ENCODE measurements at places on chromosomes 6 and 20. TPM values are rescaled to one million over a fixed set of nuclear protein-coding genes. Genes with fewer than 3 reads are reported as not detected.

DNA sequence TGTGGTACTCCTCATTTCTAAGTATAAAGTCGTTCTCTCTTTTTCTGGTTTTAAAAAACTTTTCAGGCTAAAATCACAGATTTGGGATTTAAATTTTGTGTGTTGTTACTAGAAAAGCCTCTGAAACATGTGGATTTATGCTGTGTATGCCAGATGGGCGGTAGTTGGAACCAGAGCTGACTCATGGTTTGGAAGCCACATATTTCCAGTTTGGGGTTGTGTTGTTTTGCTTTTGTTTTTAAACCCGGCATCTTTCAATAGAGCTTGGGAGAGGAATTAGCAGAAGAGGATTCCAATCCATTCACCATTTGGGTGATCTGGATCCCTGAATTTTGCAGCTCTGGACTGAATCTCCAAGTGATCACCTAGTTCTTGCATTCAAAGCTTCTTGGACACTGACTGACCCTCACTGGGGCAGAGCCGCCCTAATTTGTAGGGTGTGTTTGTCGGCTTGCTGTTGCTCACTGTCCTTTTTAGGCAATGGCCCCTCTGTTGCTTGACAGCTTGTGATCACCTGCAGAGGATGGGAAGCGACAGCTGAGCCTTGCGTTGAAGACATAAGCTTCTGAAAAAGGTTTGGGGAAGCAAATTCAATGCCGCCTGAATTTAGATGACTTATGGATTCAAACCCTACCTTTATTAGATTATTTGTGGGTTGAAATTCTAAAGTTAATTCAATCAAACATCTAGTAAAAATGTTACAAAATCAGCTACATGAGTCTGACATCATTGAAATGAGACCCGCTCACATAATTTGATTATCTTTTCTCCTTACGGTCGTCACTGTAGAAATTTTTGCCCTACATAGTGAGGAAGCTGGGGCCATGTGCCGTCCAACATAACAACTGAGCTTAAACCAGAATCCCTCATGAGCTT lies 79.9 kb upstream of the CD83 start:
- no peaks in the 10 kb centered on the region for H3K36me3 ChIP-seq
- H3K4me3 ChIP-seq = no peak overlapping the region
- no peaks in the 10 kb centered on the region for H3K4me1 ChIP-seq
- DNase-seq = no peak
- no peak overlapping the region for H3K27ac ChIP-seq

DNA sequence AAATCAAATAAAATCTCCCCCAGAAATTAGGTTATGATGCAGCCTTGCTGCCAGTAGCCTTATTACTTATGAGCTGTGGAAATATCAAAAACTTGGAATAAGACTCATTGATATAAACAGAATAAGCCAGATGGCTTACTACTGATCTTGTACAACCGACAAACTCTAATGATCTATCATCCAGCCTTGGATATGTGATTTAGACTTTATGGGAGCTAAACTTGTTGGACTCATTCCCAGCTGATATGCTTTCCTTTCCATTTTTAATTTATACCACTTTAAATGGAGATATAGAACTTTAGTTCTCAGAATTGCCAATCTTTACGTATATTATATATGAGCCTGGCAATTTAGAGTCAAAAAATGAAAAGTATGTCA lies 5.0 kb downstream of the UST start:
- H3K4me3 ChIP-seq = no peak overlapping the region
- DNase-seq = no peak
- peaks cover 11% of the 10 kb centered on the region for H3K4me1 ChIP-seq
- no peak overlapping the region for H3K27ac ChIP-seq
- peaks cover 14% of the 10 kb centered on the region for H3K27me3 ChIP-seq

GRCh38 chr6:159168536-159169192 lies 536 bp upstream of the FNDC1 start:
- peaks cover 26% of the 10 kb centered on the region for H3K4me1 ChIP-seq
- H3K27me3 ChIP-seq = peaks cover 95% of the 10 kb centered on the region
- peak overlapping the region; percentile 41 for H3K27ac ChIP-seq
- H3K4me3 ChIP-seq = peak overlapping the region; percentile 63

Gene ADGRF1
- total RNA-seq = not detected

DNA sequence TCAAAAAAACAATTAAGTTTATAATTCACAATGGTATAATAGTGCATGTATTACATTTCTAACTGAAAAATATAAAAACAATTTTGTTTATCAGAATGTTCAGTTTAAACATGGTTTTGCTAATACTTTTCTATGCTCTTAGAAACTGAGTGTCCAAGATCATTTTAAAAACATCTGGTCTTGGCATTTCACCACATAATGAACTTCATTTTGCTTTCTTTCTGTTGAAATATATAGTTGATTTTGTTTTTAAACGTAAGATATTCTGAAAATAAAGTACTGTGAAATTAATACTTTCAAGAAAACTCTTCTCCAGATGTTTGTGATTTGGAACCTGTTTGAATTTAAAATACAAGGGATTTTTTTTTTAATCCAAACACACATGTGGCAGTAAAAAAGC lies 264.4 kb downstream of the COL12A1 start:
- no peak overlapping the region for H3K4me3 ChIP-seq
- H3K4me1 ChIP-seq = no peaks in the 10 kb centered on the region
- no peaks in the 10 kb centered on the region for H3K36me3 ChIP-seq

Gene PSORS1C2
- total RNA-seq = not detected

DNA sequence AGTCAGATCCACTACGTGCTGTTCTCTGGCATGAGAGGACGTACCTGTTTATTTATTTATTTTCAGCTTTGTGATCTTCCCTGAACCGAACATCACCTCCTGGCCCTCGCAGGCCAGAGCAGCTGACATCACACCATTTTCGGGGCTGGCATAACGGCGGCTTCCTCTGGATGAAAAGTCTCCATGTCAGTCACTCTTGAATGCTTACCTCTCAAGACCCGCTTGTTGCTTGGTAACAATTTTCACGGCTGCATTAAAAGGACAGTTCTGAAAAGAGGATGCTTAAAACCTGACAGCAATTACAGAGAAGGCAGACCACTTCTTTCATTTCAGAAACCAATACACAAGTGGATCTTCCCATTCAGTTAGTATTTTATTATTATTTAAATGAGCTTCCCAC lies 159.8 kb upstream of the CDH4 start:
- H3K36me3 ChIP-seq = no peaks in the 10 kb centered on the region
- H3K4me1 ChIP-seq = no peaks in the 10 kb centered on the region
- DNase-seq = no peak
- peaks cover 22% of the 10 kb centered on the region for H3K27me3 ChIP-seq
- no peak overlapping the region for H3K4me3 ChIP-seq

- no peak overlapping the region for H3K27ac ChIP-seq
- no peaks in the 10 kb centered on the region for H3K36me3 ChIP-seq
- peaks cover 100% of the 10 kb centered on the region for H3K27me3 ChIP-seq
- H3K4me1 ChIP-seq = peaks cover 19% of the 10 kb centered on the region
- no peak for DNase-seq
- peak overlapping the region; percentile 63 for H3K4me3 ChIP-seq
Measured at GRCh38 chr20:46021361-46022359, 7.4 kb upstream of the SLC12A5 start.

Gene CLPSL2
- not detected for total RNA-seq

DNA sequence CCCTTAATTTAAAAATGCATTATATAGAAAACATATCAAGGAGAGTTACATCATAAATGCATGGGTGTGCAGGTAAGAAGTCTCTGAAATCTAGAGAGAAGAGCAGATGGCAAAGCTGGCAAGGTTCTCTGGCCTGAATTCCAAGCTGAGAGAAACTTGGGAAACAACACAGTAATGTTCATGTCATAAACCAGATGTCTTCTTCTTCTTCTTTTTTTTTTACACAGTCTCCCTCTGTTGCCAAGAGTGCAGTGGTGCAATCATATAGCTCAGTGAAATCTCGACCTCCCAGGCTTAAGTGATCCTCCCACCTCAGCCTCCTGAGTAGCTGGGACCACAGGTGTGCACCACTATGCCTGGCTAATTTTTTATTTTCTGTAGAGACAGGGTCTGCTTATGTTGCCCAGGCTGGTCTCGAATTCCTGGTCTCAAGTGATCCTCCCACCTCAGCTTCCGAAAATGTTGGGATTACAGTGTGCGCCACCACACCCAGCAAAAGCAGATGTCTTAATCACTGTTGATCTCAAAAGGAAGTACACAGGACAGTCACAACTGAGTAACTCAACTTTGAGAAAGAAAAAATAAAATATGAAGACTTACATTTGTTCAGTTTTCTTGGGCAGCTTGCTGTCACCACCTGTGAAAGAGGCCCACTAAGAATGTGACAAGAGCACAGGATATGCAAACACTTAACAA lies 77.3 kb downstream of the DNAAF9 start:
- no peak for DNase-seq
- peaks cover 67% of the 10 kb centered on the region for H3K36me3 ChIP-seq

DNA sequence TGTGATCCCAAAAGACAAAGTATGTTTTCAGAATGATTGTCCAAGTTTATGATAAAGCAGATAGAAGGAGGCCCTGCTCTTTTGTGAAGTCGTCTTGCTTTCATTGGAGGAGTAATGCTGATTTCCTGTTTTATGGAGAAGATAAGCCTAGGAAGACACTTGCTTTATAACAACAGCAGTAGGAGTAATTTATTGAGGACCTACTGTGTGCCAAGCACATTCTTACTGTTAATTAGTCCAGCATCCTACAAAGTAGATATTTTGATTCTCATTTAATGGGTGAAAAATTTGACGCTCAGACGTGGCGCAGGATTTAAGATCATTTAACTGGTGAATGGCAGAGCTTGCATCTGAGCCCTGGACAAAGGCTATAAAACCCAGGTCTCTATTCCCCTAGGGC lies 87.6 kb downstream of the ZDHHC14 start:
- DNase-seq = no peak
- no peaks in the 10 kb centered on the region for H3K27me3 ChIP-seq
- no peak overlapping the region for H3K27ac ChIP-seq

GRCh38 chr6:103284835-103285234 lies 1574.9 kb downstream of the HACE1 start:
- DNase-seq = no peak
- no peak overlapping the region for H3K27ac ChIP-seq
- H3K27me3 ChIP-seq = no peaks in the 10 kb centered on the region
- no peaks in the 10 kb centered on the region for H3K4me1 ChIP-seq
- no peaks in the 10 kb centered on the region for H3K36me3 ChIP-seq

DNA sequence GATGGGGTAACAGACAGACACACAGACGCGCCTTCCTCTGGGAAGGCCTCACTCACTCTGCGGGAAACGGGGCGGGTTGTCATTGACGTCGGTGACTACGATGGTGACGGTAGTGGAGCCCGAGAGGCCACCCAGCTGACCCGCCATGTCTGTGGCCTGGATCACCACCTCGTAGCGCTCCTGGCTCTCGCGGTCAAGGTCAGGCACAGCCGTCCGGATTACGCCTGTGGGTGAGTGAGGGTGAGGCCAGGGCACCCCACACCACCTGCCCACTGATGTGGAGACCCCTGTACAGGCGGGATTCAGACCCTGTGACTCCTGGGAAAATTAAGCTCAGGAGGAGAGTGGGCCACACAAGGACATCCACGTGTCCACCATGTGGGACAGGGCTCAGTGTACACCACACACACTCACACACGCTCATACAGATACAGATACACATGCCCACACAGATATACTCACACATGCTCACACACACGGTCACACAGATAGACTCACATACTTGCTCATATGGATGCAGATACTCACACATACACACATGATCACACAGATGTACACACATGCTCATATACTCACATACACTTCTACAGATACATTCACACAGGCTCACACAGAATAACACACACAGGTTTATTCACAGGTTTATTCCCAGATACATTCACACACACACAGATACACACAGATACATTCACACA lies 91.4 kb downstream of the CDH22 start:
- peak overlapping the region; percentile 64 for H3K27ac ChIP-seq
- peaks cover 11% of the 10 kb centered on the region for H3K27me3 ChIP-seq

DNA sequence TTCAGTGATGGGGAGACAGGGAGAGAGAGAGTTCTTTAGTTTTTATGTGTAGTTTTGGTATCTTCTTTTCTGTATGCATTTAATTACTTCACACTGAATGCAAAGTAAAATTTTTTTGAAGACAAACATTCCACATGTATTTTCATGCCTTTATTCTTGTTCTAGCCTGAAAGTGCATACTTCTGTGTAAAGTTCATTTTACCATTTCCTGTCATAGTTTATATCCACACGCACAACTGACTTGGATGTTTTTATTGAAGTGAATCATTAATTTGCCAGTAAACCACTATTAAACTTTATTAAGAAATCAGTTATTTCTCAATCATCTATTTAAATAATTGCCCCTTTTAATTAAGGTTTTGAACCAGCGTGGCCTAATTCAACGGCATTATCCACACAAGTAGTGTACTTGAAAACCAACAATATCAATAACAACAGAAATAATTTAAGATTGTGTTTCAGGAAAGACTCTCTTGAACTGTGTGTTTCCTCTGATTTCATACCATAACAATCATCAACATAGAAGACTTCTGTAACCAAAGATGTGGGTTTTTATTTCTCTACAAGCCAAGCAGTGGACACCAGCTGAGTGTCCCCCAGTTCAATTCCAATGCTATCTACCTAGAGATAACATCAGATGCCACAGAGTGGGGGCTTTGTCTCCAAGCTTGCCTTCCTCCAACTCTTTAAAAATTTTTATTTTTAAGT lies 512.7 kb upstream of the JAG1 start:
- no peak overlapping the region for H3K4me3 ChIP-seq
- H3K36me3 ChIP-seq = no peaks in the 10 kb centered on the region
- H3K27ac ChIP-seq = no peak overlapping the region
- H3K4me1 ChIP-seq = no peaks in the 10 kb centered on the region
- H3K27me3 ChIP-seq = no peaks in the 10 kb centered on the region

Gene SAMD10
- total RNA-seq = 5.6 TPM

Gene OPRL1
- 0.52 TPM for total RNA-seq

DNA sequence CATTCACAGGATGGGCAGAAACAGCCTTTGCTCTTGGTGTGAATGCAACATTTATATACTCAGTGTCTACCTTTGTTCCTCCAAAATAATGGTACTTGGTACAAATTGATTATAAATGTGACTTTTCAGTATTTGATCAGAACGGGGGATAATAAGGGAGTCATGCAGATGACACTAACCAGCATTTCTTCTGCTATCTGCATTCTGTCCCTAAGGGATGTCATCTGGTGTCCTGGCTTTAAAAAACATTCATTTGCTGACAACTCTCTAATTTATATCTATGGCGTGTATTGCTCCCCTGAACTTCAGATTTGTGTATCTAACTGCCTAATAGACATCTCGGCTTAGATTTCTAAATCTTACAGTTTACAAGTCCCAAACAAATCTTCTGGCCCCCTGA lies 76.4 kb upstream of the FLRT3 start:
- no peaks in the 10 kb centered on the region for H3K36me3 ChIP-seq
- no peaks in the 10 kb centered on the region for H3K27me3 ChIP-seq
- no peak for DNase-seq
- peaks cover 6% of the 10 kb centered on the region for H3K4me1 ChIP-seq

Gene ANGPT4
- total RNA-seq = 0.05 TPM

Data from left ventricle myocardium inferior (tissue), 1 donor.